ENCODE measurements at places on chromosomes 2 and 18. TPM values are rescaled to one million over a fixed set of nuclear protein-coding genes. Genes with fewer than 3 reads are reported as not detected.

GRCh38 chr2:219149667-219150066, 10.9 kb downstream of the NHEJ1 start:
- no peaks in the 10 kb centered on the region for H3K36me3 ChIP-seq
- no peaks in the 10 kb centered on the region for H3K27me3 ChIP-seq
- H3K27ac ChIP-seq: no peak overlapping the region
- no peak for DNase-seq
- H3K4me1 ChIP-seq: peaks cover 10% of the 10 kb centered on the region

- no peaks in the 10 kb centered on the region for H3K36me3 ChIP-seq
- DNase-seq: no peak
- no peak overlapping the region for H3K4me3 ChIP-seq
- no peaks in the 10 kb centered on the region for H3K4me1 ChIP-seq
- no peaks in the 10 kb centered on the region for H3K27me3 ChIP-seq
- H3K27ac ChIP-seq: no peak overlapping the region
Measured at GRCh38 chr2:1829796-1830195, 85.5 kb upstream of the PXDN start.

DNA sequence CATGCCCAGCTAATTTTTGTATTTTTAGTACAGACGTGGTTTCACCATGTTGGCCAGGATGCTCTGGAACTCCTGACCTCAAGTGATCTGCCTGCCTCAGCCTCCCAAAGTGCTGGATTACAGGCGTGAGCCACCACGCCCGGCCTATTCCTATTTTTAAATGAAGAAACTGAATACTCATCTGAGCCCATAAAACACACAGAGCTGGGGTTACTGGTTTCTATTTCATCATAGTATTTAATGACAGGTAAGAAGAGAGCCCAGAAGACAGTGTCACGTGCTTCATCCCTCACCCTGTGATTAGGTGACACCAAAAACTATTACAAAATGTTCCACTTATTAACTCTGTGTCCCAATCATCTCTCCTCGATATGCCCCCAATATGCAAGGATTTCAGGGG, 15.6 kb upstream of the LRATD1 start:
- H3K27ac ChIP-seq: no peak overlapping the region
- no peaks in the 10 kb centered on the region for H3K36me3 ChIP-seq
- no peaks in the 10 kb centered on the region for H3K27me3 ChIP-seq
- DNase-seq: no peak

DNA sequence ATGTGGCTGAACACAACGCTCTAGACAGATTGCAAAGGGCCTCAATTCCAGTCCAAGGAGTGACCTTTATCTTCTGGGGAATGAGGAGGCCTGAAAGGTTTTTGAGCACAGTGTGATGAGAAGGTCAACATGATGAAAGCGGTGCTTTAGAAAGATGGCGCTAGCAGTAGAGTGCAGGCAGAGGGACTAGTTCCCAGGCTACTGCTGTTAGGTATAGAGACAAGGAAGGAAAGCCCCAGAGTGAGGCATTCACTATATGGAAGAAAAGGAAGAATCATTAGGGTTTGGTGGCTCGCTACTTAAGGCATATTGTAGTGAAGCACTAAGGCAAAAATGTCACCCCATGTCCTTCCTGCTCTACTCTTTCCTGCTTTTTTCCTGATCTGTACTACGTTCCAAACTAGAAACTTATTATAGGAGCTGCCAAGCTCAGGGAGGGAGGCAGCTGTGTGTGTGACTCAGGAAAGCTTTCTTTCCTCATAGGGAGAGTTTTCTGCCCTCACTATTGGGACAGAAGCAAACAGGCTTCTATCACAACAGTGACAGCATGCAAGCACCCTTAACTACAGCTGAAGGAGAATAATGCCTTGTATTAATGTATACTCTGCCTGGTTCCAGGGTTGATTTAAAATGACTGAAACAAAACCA, 160.8 kb upstream of the CAVIN2 start:
- no peak for DNase-seq
- H3K36me3 ChIP-seq: no peaks in the 10 kb centered on the region
- H3K4me3 ChIP-seq: no peak overlapping the region
- H3K27ac ChIP-seq: no peak overlapping the region

SEC11C gene
- total RNA-seq: 64.4 TPM
